ENCODE measurements at places on chromosomes 6 and 20.

DNA sequence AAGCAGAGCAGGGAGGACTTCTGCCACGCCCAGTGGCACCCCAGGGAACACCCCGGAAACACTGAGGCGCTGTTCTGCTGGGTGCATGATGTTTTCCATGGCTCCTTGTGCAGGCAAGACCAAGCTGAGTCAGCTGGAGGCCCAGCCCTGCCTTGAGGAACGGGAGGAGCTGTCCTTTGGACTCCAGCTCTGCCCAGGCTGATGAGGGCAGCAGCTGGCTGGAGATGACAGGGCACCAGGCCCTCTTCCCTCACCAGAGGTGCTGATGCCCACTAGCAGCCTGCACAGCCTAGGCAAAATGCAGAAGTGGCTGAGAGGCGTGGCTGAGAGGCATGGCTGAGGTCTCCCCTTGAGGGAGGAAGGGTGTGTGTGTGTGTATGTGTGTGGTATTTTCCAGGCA lies 2.4 kb downstream of the C6orf132 start:
- DNase-seq: no peak

DNA sequence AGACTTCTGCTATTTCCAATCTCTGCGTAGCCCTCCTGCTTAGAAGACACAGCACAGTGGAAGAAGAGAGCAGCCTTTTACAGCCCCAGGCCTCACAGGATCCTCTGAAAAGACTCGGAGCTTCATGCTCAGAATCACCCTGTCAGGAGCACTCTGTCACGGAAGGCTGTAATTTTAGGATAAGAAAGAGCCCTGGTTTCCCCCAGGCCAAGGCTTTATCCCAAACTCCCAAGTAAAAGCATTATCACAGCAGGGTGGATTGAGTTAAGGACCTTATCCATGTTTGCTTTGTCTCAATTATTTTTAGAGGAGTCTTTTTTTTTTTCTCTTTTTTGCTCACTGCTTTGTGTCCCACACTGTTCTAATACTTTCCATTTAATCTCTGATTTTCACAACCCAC lies 39.2 kb downstream of the ANKS1A start:
- no peak for DNase-seq

DNA sequence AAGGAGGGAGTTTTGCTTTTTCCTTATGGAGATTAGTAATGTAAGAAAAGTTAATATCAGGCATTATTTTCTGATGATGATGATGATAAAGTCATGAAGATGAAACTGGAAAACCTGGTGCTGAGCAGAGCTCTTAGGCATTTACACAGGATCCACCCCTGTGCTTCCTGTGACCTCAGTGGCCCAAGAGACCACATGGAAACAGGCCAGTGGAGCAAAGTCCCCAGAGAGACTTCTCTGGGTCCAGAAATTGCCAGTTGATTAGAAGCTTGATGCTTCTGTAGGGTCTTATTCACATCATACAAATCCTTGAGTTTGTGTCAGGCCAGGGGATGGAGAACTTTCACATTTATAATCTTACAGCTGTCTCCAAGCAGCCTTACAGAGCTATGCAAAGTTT lies 46.1 kb downstream of the SLC13A3 start:
- no peak for DNase-seq

- DNase-seq: no peak
Observed at GRCh38 chr6:146209942-146210341, 181.1 kb downstream of the GRM1 start.

DNA sequence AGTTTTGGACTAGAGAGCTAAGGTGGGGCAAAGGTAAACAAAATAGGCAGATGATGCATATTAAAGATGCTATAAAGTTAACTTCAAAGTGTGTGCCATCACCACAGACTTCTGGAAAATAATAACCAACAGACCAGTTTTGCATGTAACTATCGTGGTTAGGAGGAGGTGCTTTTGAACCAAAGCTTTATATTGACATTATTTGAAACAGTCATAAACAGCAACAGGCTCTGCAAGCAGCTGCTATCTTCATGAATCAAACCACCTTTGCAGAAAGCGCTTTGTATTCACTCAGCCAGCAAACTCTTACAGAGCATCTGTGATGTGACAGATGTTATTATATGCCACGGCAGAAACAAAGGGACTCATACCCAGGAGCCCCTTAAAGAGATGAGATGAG lies 81.9 kb downstream of the CRYBG1 start:
- DNase-seq: no peak

DNA sequence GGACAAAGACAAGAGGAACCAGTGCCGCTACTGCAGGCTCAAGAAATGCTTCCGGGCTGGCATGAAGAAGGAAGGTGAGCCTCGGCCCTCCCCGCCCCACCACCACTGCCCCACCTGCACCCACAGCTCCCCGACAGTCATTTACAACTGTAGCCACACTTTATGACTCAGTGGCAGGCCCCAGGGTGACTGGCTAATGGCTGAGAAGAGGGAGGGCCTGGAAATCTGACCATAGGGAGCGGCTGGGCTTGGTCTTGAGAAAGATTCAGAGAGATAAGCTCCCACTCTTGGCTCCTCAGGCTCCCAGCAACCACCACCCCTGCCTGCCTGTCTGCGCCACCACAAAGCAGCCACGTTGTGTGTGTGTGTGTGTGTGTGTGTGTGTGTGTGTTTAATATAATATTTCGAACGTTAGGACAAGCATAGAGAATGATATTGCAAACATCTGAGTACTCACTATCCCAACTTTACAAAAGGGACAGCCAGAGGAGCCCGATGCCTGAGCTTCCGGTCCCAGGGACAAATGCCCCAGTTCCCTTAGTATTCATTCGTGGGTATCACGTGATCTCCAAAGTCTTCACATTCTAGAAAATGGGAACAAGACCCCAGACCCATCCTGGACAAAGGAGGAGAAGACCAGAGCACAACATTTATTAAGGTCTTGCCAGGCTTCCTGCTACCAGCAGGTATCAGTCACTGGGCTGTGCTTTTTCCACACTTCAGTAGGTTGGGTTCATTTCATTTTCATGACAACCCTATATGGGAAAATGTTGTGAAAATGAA lies 52.1 kb downstream of the HNF4A start:
- no peak for DNase-seq

GRCh38 chr6:127030836-127031235 lies 87.6 kb upstream of the RSPO3 start:
- no peak for DNase-seq
